Right renal pelvis (tissue), 4 donors: ENCODE measurements at places on chromosomes 5 and 9. TPM values are rescaled to one million over a fixed set of nuclear protein-coding genes. Genes with fewer than 3 reads are reported as not detected.

Gene ITGA1
- 47.6 TPM for polyA plus RNA-seq

Gene UGT3A2
- polyA plus RNA-seq, result 12.5 TPM

Gene PCDHAC1
- polyA plus RNA-seq, result not detected

Gene CLIC3
- 1.2 TPM for polyA plus RNA-seq

Gene IL9
- polyA plus RNA-seq, result not detected

Gene ADGRD2
- polyA plus RNA-seq, result not detected

Gene TAF11L10
- polyA plus RNA-seq, result not detected

Gene SGCD
- 5.4 TPM for polyA plus RNA-seq

Gene SARDH
- 12.0 TPM for polyA plus RNA-seq

Gene LOX
- polyA plus RNA-seq, result 40.7 TPM

Gene SNCAIP
- polyA plus RNA-seq, result 29.4 TPM

Gene ZNF454
- polyA plus RNA-seq, result 7.3 TPM

Gene PCDHGA1
- polyA plus RNA-seq, result 1.0 TPM

Gene MLLT3
- polyA plus RNA-seq, result 29.0 TPM

Gene CORO2A
- 1.9 TPM for polyA plus RNA-seq
